ENCODE measurements at places on chromosomes 12 and 14.
A peak's percentile ranks its signal among the peaks of the same experiment; 100 is the strongest.

DNA sequence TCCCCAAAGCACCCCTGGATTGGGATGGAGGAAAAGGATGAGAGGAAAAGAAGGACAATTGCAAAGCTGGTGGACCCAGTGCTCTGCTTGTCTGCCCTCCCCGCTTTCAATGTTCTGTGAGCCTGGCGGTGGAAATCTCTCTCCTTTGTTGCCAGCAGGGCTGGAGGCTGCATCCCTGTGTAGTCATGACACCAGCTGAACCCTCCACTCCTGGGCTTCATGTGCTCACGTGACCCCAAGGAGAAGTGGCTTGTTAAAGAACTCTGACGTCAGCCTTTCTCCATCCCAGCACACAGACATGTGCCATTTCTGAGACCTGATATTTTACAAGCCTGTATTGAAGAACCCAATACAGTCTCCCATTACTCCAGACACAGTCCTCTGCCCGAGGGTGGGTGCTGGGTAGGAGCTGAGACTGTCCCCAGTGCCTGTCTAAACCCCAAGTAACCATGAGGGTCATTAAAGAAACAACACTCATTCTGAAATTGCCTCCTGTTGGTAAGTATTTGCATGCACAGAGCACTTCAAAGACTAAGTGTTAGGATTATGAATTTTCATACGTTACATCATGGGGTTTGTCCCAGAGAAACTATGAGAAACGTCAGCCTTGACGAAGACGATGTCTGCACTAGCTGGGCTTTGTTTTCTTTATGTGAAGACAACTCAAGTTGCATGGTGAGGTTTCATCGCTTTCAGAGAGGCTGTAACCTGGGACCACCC lies 21.7 kb downstream of the GALNT16 start:
- DNase-seq, result peak; percentile 52

- DNase-seq, result peak; percentile 58
Measured at GRCh38 chr12:45357539-45358417, 141.9 kb downstream of the ANO6 start.

DNA sequence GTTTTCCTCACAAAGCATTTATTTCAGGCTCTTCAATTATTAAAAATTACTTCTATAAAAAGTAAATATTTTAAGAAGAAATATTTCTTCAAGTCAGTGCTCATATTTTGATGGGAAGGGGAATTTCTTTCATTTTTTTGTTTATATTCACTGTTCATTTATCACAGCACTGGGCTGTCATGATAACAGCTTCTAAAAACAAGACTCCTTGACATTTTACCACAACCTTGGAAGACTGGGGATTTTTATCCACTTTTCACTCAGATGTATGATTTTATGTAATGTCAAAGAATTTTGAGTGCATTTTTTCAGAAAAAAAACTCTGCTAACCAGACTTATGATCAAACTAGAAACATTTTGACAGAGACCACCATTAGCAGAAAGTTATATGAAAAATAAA lies 149.7 kb downstream of the PHLDA1 start:
- DNase-seq, result no peak

DNA sequence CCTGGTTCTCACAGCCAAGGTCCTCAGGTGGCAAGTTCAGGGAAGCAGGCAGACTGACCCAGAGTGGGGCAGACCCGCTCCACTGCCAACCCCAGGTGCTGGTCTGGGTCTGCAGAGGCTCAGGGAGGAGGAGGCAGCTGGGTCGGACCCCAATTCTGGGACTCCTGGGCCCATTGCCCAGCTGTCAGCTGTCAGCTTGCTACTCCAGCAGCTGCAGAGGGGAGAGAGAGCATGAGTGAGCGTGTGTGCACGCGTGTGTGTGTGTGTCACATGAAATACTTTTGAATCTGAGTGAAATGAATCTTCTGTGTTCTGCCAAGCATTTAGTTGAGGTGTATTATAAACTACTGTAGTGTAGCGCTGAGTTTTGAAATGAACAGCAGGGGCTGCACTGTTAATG lies 30.8 kb downstream of the XRCC3 start:
- DNase-seq, result no peak

DNA sequence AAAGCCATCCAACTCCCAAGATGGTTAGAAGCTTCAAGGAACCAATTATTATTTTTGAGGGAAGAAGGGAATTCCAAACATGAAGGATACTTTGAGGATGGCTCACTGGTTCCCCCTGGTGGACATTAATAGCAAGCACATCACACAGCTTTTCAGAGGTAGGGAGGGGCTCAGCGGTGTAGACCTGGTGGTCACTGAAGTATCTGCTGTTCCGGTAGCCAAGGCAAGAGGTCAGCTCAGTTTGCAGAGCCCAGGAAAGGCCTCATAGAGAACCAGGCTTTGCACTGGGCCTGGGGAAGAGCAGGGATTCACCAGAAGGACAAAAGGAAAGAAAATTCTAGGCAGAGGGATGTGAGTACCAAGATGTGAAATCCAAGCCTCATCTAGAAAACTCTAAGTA lies 118.7 kb downstream of the KSR2 start:
- peak; percentile 84 for DNase-seq

- DNase-seq, result no peak
Measured at GRCh38 chr12:123094349-123095077, 56.4 kb downstream of the PITPNM2 start.

- peak; percentile 35 for DNase-seq
Measured at GRCh38 chr14:71764701-71765382, 167.4 kb upstream of the RGS6 start.

GRCh38 chr12:127550271-127550670 lies 716.7 kb upstream of the TMEM132C start:
- no peak for DNase-seq

GRCh38 chr14:94574336-94574735 lies 6.9 kb upstream of the SERPINA5 start:
- DNase-seq, result no peak

GRCh38 chr12:25723921-25724491 lies 170.9 kb upstream of the LMNTD1 start:
- peak; percentile 46 for DNase-seq

- no peak for DNase-seq
Measured at GRCh38 chr14:105076805-105077648, 11.8 kb upstream of the GPR132 start.

DNA sequence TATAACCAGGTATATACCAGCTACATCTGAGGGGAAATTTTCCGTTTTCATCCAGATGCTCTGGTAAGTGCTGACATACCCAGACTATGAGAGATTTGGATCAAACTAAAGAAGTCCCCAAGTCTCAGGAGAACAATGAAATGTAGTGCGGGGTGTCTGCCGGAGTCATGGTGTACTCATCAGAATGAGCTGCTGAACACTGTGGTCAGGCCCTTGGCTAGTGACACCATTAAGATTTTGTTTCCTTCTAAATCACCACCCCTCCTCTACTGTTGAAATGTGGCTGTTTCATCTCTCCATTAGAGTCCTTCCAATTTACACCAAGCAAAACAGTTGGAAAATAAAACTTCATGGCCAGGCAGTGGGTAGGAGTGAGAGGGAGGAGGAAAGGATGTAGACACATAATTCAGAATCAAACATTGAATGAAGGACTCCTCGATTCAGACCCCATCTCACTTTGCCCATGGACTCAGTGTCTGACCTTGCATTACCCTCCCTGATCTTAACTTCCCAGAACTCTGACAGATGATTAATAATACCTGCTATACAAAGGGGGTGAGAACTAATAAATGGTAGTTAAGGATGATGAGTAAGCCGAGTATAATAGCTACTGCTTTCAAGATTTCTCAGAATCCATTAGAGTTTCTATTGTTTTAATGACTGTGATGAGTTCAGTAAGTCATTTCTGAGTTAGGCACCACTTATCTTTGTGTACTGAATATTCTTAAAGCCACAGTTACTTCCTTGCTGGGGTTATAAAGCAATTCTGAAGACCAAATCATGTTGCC lies 127.4 kb downstream of the CRADD start:
- no peak for DNase-seq

GRCh38 chr12:124756760-124757159 lies 106.9 kb downstream of the SCARB1 start:
- DNase-seq, result no peak

- DNase-seq, result no peak
Measured at GRCh38 chr12:119578112-119578511, 15.5 kb upstream of the TMEM233 start.

DNA sequence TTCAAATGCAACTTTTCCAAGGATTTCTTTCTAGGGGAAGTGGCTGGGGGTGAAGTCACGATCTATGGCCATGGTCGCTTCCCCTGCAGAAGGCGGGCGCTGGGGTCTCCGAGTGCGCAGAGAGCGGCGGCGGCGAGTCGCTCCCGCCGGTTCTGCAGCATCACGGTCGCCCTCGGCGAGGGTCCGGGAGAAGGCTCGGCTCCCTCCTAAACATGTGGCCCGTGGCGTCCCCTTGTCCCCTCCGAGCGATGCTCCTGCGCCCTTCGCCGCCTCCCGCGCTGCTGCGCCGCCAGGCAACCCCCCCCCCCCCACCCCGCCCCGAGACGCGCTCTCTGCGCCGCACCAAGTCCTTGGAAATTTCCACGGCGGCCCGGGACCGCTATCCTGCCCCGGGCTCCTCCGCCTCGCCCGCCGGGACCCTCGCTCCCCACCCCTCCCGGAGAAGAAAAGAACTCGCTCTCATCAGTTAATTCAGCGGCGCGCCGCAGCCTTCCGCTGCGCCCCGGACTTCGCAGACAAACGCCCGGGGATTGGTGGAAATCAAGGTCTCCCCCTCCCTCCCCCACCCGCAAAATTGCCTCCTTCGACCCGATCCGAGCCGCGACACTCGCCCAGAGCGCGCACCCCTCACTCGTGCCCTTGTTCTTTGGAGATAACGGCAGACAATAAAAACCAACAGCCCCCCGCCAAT lies at the start of gene ST8SIA1:
Gene ST8SIA1, minus strand, starts transcription at position 298 of the 691 bp plus-strand sequence. CDS start 475 bp downstream, outside the sequence.
- DNase-seq, result peak; percentile 91

- DNase-seq, result no peak
Measured at GRCh38 chr14:101813171-101813759, 51.8 kb downstream of the PPP2R5C start.

- no peak for DNase-seq
Measured at GRCh38 chr12:49052451-49053208, 8.0 kb downstream of the KMT2D start.

GRCh38 chr12:42802785-42803189 lies 213.2 kb upstream of the PRICKLE1 start:
- DNase-seq, result peak; percentile 54

GRCh38 chr12:116406529-116406928 lies 129.0 kb upstream of the MED13L start:
- DNase-seq, result no peak

DNA sequence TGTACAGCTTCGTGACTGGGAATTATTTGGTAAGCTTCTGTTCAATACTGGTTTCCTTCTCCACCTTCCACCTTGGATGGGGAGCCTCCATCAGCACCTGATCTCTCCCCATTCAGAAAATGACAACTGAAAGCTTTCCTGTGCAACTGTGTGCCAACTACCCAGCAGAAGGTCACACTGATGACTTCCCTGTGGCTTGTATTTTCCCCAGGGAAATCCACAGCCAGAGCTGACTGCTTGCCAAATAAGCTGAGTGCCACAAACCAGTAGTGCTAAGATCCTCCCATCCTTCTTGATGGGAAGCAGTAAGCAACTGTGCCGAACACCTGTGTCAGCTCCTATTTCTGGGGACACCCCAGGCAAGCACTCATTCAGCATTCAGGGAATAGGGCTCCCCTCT lies 257.2 kb upstream of the SOX5 start:
- DNase-seq, result no peak

DNA sequence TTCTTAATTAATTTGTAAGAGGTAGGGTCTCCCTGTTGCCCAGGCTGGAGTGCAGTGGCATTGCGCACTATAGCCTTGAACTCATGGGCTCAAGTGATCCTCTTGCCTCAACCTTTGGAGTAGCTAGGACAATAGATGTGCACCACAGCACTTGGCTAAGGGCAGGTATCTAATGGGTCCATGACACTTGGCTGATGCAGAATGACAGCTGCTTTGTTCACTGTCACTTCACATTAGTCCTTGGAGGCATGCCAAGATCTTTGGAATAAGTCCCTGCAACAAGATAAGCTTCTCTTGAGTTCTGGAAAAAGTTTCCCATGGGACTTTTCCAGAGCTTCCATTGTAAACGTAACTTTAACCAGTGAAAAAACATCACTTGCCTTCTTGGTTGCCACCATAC lies 23.4 kb downstream of the COQ6 start:
- peak; percentile 45 for DNase-seq

DNA sequence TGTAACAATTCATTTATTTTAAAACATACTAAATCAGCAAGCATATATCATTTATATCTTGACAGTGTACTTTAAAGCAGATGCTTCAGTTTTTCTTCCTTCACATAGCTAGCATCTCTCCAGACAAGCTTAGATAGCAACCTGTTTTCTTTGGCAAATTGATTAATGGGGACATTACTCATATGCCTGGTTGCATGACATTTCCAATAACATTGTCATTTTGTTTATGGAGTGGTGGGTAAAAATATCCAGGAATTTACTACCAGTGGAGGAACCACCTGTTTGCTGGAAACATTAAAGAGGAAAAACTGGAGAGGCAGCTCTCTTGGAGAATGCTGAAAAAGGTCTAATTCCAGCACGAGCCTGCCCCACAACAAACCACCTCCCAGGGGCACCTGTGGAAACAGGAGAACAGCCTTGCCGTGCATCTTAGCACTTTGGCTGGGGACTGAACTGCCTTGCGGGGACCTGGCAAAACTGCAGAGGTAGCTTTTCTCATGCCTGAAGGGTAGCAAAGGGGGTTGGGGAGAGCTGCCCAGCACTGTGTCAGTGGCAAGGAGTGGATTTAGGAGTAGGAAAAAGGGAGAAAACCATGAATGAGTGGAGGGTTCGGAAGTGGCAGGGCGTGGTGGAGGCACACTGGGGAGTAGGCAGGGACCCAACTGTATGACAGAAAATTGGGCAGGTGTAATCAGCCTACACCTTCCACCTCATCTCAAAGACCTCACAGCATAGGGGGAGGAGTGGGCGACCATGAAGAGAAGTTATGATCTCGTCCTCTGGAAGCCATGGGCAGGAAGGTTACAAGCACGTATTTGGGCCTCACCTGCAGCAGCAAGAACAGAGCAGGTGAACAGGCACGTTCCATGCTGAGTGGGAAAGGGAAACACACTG lies 11.7 kb upstream of the CREBL2 start:
- no peak for DNase-seq

DNA sequence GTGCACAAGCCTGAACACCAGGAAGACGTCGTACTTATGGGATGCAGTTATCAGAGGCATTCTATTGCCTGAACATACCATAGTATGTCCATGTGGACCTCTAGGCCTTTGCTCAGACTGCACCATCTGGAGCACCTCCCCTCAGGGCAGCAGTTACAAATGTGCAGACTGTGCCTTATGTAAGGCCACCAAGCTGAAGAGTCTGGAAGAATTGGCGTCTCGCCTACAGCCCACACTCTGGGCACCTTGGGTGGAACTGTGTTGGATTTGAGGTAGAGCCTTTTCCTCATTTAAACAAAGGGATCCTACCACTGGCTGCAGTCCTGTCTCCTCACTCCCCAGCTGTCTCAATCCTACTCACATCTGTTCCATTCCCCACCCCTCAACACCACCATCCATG lies 204.3 kb upstream of the FRMD6 start:
- DNase-seq, result no peak

GRCh38 chr14:101286271-101287018 lies 274.9 kb upstream of the DIO3 start:
- DNase-seq, result no peak

DNA sequence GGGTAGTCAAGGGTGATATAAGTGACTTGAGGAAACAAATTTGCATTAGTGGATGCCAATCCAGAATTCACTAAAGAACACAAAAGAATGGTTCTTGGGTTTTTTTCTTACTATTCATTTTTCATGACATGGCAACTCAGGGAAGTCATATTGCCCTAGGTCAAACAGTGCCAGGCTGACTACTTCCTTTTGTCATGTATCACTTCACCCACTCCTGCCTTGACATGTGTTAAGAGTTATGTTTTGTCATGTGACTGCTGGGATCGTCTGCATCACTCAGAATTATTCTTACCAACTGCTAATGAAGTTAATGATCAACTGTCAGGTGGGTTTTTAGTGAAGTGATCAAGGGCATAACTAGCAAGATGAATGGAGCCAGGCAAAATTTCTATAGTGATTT lies 74.2 kb downstream of the PRORP start:
- DNase-seq, result no peak

Data from eye (tissue), 1 donor.